Stimulated activated CD8-positive, alpha-beta memory T cell treated with anti-CD3 and anti-CD28 coated beads, Interleukin-2, amount 100 ng/mL, for 1 hour (primary cell): ENCODE measurements at places on chromosomes 13 and 19.

- DNase-seq: no peak
These were observed 566.3 kb downstream of the KCTD12 start for GRCh38 chr13:76319921-76320320.

DNA sequence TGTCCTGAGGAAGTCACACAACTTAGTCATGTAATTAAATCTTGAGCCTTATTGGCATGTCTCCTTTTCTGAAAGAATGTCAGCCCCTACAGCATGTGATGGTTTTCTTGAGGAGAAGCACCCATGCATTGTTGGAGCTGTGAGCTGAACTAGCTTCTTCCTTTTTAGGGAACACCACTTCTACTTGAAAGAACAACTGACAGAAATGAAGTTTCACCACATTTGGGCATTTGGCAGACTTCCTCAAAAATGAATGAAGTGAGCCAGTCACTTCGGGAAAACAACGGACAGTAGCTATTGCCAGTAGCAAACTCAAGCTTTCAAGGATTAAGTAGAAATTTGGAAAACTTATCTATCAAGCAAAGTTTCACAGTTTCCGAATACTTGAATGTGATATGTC, 1351.3 kb downstream of the EFNB2 start:
- no peak for DNase-seq

- no peak for DNase-seq
These were observed 165.9 kb downstream of the KLF5 start for GRCh38 chr13:73224703-73225102.

DNA sequence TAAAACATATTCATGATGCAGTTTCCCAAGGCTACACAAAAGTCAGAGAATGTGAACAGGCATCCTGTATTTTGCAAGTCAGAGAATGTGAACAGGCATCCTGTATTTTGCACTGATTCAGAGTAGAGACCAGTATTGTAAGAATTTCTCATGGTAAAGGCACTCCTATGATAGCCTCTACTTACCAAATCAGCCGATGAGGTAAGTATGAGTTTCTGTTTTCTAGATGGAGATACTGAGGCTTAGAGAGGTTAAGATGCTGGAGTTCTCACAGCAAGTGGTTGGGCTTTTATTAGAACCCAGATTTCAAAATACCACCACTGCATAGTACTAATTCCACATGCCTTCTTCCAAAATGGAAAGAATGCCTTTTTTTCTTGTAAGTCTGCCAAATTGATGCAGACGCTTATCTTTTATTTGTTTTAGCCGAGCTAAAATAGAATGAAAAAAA, 12.3 kb downstream of the TPT1 start:
- no peak for DNase-seq

DNA sequence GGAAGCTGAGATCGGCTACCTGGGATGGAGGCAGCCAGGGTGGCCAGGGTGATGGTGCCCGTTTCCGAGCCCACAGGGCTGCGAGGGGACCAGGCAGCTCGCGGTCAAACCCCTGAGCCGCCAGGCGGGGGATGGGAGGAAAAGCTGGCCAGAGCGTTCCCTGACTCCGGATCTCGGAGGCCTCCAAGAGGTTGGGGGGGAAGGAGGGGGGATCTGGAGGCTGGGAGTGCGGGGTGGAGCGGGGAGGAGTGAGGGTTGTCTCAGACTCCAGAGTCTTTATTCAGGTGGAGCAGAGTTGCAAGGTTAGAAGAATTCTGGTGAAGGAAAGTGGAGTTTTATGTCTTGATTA, 1.1 kb downstream of the CACNG7 start:
- DNase-seq: no peak

DNA sequence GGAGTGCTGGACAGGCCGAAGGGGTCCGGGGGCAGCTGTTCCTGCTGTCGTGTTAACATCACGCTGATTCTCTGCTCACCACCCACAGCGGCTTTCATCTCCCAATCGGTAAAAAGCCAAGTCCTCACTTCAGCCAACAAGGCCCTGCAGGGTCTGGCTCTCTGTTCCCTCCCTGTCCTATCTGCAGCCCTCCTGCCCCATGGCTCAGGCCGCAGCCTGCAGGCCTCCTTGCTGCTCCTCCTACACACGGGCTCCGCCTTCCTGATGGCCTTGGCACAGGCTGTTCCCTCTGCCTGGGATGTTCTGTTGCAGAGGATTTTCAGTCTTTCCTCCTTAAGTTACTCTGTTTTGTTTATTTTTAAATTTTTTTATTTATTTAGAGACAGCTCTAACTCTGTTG, 22.2 kb downstream of the FUZ start:
- no peak for DNase-seq

DNA sequence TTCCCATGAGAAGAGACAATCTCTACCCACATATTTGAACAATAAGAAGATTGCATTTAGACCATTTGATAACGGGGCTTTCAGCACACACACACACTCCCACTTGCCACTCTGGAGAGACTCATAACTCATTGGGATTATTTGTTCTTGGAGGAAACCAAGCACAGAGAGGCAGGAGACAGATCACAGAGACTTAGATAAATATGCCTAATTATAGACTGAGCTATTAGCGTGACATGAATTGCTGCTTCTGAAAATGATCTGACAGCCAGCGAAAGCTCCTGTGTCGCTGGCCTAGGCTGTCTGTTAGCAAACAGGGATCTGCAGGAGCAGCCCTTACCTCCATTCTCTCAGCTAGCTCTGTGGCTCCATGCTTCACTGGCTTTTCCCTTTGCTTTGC, 111.4 kb downstream of the CCNA1 start:
- no peak for DNase-seq

GRCh38 chr13:46605076-46605824, 52.3 kb downstream of the LRCH1 start:
- DNase-seq: no peak

GRCh38 chr19:7373862-7374261, 25.1 kb downstream of the ARHGEF18 start:
- no peak for DNase-seq

- no peak for DNase-seq
These were observed 2.3 kb downstream of the DDA1 start for GRCh38 chr19:17311455-17312188.

- DNase-seq: no peak
These were observed 2.3 kb upstream of the AKAP8 start for GRCh38 chr19:15381864-15382263.

DNA sequence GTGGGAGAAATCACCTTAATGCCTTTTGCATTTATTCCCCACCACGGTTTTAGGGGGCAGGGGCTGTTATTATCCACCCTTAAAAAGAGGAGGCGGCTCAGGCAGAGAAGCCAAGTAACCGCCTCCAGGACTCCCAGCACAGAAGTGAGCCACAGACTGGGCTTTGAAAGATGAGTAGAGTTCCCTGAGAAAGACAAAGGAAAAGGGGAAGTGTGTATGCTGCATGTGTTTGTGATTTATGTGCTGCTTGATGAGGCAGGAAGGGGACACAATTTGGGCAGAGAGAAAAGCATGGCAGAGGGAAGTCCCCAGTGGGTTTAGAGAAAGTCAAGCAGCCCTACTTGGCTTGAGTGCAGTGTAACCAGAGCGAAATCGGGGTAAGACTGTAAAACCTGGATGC, 85.0 kb downstream of the DOCK9 start:
- DNase-seq: no peak

DNA sequence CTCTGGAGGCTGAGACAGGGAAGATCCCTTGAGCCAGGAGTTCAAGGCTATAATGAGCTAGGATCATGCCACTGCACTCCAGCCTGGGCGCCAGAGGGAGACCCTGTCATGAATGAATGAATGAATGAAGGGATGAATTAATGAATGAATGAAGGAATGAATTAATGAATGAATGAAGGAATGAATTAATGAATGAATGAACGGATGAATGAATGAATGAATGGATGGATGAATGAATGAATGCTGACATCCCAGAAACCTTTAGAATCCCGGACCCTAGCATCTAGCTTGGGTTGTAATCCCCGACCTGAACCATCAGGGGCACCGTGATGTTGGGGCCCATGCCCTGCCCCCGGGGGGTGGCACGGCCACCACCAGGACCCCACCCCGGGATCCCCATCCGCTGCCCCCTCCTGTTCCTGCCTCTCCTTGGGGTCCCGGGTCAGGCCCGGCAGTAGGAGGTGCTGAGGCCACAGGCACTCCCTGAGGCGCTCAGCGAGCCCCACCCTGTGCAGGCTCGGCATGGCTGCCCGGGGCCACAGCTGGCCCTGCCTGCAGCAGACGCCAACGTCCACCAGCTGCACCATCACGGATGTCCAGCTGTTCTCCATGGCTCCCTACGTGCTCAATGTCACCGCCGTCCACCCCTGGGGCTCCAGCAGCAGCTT, 3.4 kb downstream of the EBI3 start:
- no peak for DNase-seq

GRCh38 chr13:25920931-25921330, 130.9 kb downstream of the SHISA2 start:
- DNase-seq: no peak

- no peak for DNase-seq
These were observed 414.4 kb downstream of the OLFM4 start for GRCh38 chr13:53442979-53443378.

- no peak for DNase-seq
These were observed 617 bp upstream of the IQCN start for GRCh38 chr19:18274781-18275356.

- no peak for DNase-seq
These were observed 778.8 kb upstream of the SLITRK5 start for GRCh38 chr13:86892330-86892729.

DNA sequence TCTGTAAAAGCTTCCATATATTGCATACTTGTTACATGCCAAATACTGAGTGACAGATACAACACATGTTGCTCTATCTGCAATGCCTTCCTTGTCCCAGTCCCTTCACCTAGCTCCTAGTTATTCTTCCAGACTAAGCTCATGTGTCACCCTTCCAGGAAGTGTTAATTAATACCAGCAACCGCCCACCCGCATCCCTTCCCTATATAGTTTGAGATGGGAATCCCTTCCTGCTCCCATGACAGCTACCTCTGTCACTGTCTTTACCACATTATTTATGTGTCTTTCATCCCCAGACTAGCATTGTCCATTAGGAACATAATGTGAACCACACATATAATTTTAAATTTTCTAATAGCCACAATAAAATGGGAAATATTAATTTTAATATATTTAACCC, 49.5 kb upstream of the FRY start:
- no peak for DNase-seq

- no peak for DNase-seq
These were observed 135.2 kb downstream of the SUCLA2 start for GRCh38 chr13:47865883-47866282.

GRCh38 chr19:39401549-39402345, 4.9 kb upstream of the ZFP36 start:
- DNase-seq: peak; percentile 77

GRCh38 chr19:31338069-31338776, 11.0 kb downstream of the TSHZ3 start:
- no peak for DNase-seq

- DNase-seq: no peak
These were observed 80.3 kb upstream of the FRY start for GRCh38 chr13:31951215-31951678.

DNA sequence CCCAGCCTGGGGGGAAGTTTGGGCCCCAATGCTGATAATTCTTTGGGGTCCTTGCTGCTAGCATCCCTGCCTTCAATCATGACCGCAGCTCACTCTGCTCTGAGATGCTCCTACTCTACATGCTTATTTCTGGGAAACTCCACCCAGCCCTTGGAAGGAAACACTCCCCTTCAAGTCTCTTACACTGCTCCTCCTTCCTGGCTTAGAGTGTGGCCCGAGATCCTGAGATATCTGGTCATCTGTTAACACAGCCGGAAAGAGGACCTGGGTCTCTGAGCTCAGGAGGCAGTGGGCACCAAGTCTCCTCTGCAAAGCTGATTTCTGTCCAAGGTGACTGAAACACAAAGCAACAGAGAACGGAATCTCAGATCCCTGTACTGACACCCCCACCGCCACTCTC, 33.0 kb downstream of the CYP4F2 start:
- no peak for DNase-seq

- DNase-seq: no peak
These were observed 21.9 kb downstream of the PLEKHJ1 start for GRCh38 chr19:2214251-2214650.

- no peak for DNase-seq
These were observed 140.6 kb upstream of the STARD13 start for GRCh38 chr13:33426131-33426530.

DNA sequence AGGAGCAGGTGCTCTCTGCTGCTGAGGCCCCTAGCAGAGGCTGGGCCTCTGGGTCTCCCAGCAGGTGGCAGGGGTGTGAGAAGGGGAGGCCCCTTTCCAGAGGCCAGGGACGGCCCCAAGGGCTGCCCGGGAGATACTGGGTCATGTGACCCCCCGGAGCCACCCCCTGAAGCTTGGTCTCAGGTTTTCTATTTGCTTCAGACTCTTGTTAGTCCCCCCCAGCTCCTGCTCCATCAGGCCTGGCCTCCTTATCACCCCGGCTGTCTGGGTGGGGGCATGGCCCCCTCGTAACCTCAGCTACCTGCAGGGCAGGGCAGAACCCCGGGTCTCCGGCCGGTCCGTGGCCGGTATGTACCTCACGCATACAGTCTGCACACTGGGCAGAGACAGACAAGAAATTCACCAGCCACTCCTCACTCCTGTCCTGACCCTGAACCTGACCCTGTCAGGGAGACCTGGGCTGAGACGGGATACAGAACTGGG, 13.2 kb upstream of the TCF3 start:
- DNase-seq: no peak

DNA sequence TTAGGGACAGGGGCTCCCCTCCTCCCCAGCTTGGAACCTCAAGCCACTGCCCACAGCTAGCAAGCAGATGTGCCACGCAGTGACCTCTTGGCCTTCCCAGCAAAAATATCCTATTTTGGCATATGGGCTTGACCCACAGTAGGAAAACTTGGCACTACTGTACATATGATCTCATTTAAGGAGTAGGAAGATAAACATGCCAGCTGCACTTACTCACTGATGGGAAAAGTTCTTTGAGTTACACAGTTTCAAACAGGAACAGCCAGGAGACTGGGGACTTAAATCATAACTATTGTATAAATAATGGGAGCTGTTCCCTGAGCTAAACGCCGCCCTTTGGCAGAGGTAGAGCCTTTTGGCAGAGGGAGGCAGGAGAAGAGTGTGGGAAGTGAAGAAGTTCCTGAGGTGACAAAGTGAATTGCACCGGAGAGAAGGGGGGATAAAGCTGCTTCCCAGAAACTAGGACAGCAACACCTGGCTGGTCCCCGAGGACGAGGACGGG, 6.1 kb downstream of the SACS start:
- DNase-seq: no peak

GRCh38 chr19:53875602-53876325, 6.2 kb upstream of the PRKCG start:
- no peak for DNase-seq

GRCh38 chr13:83753912-83754624, 128.2 kb downstream of the SLITRK1 start:
- no peak for DNase-seq

GRCh38 chr13:93687261-93687660, 460.7 kb downstream of the GPC6 start:
- no peak for DNase-seq

- no peak for DNase-seq
These were observed 258.3 kb downstream of the ZNF536 start for GRCh38 chr19:30630289-30631032.
